ENCODE measurements at places on chromosomes 2 and 18.

- no peak for DNase-seq
These were observed 148.9 kb upstream of the TNP1 start for GRCh38 chr2:217008794-217009193.

DNA sequence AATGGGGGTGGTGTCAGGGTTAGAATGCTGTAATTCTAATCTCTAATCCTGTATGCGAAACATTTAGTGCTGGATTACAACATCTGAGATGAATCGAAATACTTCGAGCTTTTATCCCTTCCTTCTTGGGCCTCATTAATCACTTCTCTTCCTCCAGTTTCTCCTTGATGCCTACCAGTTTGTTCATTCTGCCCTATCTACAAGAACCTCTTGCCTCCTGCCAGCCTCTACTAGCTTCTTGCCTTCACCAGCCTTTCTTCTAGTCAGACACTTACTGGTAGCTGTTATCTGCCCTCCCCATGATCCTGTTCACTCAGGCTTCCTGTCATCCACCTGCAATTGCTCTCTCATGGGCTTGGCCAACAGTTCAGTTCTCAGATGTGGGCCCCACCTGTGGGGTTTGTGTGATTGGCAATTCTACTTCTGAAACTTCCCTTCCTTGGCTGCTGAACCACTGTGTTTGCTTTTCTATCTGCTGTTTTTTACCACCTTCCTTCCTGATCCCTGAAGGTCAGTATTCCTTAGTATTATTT is 15.4 kb upstream of the FARP2 start:
- DNase-seq: no peak

- DNase-seq: no peak
These were observed 41.2 kb upstream of the DAPL1 start for GRCh38 chr2:158753641-158754611.

GRCh38 chr2:105257981-105258380 is 16.4 kb downstream of the GPR45 start:
- no peak for DNase-seq

All from chondrocyte (in vitro differentiated cells).